ENCODE measurements at places on chromosomes 12 and 14.

GRCh38 chr14:101964297-101965180, at the start of gene DYNC1H1:
TSS of gene DYNC1H1 (plus strand) at chr14:101964573. CDS start at chr14:101964692, 119 bp downstream.
- DNase-seq = no peak

- no peak for DNase-seq
Measured at GRCh38 chr12:69052613-69053408, 119.8 kb upstream of the CPM start.

DNA sequence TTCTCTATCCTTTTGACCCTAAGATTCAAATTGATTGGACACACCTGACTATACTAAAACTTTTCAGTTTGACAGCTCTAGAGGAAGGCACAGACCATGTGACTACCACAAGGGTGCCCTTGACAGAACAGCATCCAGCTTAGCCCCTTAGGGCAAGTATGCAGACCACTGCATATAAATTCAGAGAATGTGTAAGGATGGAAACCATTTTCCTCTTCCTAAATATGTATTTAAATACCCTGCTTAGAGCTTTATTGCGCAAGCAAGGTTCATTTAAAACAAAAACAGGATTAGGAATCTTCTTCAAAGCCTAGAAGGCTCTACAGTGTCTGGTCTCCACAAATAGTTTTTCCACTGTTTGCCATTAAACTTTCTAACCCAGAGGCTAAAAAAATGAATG, 202.8 kb downstream of the MED13L start:
- no peak for DNase-seq

DNA sequence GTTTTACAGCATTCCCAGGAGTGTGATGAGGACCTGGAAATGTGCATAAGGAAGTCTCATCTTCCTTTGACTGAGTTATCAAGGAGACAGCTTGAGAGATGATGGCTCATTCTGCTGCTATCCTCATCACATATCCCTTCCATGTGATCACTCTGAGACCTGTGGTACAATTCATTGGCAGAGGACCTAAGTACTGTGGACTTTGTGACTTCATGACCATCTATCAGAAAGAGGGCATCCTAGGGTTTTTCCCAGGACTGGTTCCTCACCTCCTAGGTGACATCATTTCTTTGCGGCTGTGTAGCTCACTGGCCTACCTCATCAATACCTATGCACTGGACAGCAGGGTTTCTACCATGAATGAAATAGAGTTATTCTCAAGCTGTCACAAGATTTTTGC, 172.1 kb upstream of the PLEKHG7 start:
- no peak for DNase-seq

- DNase-seq = no peak
Measured at GRCh38 chr12:51329742-51330141, 5.8 kb upstream of the BIN2 start.

- DNase-seq = no peak
Measured at GRCh38 chr12:118979763-118980406, 1.5 kb upstream of the SRRM4 start.

DNA sequence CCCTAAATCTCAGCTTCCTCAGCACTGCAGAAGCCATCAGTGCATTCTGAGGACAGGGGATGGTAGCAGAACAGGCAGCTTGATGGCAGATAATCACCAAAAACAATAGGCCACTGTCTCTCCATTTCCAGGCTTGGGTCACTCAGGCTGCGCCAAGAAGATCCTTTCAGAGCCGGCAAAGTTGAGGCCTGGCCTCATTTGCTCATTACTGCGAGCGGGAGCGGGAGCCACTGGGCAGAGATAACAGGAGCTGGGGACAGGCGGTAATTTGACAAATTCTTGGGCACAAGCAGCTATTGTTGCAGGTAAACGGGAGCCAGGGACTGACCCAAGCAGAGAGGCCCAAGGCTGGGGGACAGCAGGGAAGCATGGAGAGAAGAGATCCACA, 2.1 kb downstream of the MSI1 start:
- no peak for DNase-seq

- no peak for DNase-seq
Measured at GRCh38 chr12:111034083-111034885, 113.9 kb upstream of the MYL2 start.
